H4 (cell line): ENCODE measurements at places on chromosomes 5 and 9. TPM values are rescaled to one million over a fixed set of nuclear protein-coding genes. Genes with fewer than 3 reads are reported as not detected.

The IFNA2 gene
- total RNA-seq = not detected in 2 replicates

The SLC25A2 gene
- not detected in 2 replicates for total RNA-seq

The SOX30 gene
- not detected in 2 replicates for total RNA-seq

The SLC36A1 gene
- total RNA-seq = 9.4 and 10.0 TPM in 2 replicates

The RFX3 gene
- 0.60 and 2.1 TPM in 2 replicates for total RNA-seq

The NR2F1-AS1 gene
- 5.2 and 10.4 TPM in 2 replicates for total RNA-seq

The CFAP90 gene
- not detected in 2 replicates for total RNA-seq

The ANXA1 gene
- 659 and 754 TPM in 2 replicates for total RNA-seq

The PCDHAC2 gene
- 1.5 and 1.8 TPM in 2 replicates for total RNA-seq

The SIT1 gene
- total RNA-seq = not detected in 2 replicates

- no peak for DNase-seq
Observed at GRCh38 chr5:158741296-158741695, 358.4 kb downstream of the EBF1 start.

DNA sequence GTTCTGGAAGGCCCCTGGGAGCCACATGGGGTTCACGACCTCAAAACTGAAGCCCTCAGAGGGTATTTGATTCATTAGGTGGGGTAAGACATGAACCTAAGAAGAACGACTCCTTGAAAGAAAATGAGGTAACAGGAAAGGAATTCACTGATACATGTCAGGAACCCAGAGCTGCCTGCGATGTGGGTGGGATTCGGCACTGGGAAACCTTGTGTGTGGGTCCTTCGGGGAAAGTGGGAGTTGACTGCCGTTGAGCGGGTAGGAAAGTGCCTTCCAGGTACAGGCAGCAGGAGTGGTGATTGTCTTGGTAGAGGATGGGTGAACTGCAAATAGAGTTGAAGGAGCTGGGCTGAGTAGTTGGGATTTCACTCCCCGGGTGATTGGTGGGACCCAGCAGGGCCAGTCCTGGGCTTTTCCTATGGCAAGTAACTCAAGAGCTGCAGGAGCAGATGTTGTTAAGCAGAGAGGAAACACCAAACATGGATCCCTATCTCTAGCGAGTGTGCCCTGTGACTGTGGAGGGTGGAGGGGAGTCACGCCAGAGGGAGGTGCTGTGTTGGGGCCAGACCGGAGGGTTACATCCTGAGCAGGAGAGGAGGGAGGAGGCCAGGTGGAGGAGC, 30.8 kb downstream of the ANKRD33B start:
- DNase-seq = no peak

DNA sequence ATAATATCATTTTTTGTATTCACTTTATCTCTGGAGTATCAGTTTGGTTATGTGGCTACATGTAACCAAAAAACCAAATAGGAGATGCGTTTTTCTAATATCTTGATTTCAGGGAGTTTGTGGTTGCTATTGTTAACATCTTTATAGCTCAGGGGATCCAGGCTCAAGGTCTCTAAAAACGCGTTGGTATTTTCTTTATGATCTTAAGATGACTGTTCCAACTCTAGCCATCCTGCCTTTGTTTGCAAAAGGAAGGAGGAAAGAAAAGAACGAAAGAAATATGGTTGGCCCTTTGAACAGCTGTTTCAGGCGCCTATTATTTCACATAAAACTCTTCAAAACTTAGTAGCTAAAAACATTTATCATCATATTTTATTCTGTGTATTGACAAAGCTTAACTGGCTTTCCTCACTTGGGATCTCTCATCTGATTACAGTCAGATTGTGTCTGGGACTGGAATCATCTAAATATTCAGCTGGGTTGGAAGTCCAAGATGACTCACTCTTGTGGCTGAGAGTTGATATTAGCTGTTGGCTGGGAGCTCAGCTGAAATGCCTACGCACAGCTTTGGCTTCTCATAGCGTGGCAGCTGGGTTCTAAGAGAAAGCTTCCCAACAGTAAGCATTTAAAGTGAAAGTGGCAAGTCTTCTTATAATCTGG, 60.1 kb downstream of the FAM174A start:
- DNase-seq = peak; percentile 97

DNA sequence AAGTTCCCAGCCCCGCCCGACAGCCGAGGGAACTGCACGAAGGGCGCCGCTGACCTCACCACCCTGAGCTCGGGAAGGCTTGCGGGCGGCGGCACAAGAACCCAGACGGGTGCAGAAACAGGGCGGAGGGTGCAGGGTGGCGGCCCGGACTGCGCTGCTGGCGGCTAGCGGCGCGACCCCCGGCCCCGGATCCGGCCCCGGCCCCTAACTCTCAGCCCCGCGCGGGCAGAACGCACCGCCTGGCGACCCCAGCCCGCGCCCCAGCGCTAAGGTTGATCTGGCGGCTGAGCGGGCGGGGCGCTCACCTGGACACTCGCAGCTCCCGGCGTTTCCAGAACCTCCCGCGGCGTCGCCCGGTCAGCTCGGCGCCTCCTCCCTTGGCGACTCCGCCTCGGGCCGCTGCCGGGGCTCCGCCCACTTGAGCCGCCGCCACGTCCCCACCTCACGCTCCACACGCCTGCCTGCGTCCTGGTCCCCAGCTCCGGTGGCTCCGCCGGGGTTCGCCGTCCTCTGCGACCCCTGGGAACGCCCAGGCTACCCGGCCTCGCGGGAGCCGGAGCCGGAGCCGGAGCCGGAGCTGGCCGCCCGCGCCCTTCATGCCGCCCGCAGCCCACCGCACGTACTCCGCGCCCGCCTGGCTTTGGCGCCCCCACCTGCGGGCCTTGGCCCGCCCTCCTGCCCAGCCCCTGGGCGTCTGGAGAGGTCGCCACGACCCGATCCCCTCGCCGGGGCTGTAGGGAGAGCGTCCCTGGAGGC, at the start of gene P4HA2:
P4HA2 (minus strand) TSS at position 369 of the 756 bp plus-strand sequence. CDS start 9,227 bp downstream, outside the sequence.
- DNase-seq = peak; percentile 64

DNA sequence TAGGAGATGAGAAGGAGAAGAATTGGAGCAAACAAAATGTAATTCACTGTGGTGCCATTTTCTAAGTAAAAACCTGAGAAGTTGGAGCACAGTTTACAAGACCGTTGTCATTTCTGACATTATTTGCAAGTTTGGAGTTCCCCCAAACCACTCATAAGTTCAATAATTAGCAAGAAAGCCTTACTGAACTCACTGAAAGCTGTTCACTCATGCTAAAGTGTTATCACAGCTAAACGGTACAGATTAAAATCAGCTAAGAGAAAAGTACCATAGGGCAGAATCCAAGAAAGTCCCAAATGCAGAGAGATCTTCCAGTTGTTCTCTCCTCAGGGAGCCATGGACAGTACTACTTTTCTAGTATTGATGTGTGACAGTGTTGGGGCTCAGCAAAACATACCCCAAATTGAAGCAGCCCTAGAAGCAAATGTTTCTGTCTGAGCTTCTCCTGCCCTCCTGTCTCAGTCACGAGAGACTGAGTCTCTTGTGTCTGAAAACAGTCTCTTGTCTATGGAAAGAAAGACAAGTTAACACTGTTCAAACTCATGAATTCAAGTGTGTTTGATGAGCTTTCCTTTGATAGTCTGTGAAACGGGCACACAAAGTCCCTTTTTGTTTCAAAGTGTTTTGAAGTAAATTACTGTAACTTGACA, 221.2 kb downstream of the GABRG2 start:
- DNase-seq = no peak

DNA sequence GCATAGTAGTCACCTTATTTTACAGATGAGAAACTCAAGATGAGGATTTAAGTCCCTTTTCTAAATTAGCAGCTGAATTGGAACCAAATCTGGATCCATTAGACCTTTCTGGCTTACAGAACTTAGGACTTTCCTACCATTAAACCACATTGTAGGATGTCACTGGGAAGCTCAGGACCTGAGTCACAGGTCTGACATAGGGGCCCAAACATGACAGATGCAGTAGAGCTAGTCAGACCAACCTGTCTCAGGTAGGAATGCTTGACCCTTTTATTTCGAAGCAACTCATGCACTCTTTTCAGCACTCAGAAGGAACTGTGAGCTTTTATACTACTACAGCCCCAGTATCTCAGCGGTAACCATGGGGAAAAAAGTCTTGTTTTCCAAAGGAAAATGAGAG, 2.6 kb downstream of the RAB24 start:
- DNase-seq = no peak

- DNase-seq = no peak
Observed at GRCh38 chr5:132782101-132782500, 5.1 kb upstream of the SEPTIN8 start.

- DNase-seq = no peak
Observed at GRCh38 chr5:166768536-166768935, 1522.9 kb upstream of the WWC1 start.

DNA sequence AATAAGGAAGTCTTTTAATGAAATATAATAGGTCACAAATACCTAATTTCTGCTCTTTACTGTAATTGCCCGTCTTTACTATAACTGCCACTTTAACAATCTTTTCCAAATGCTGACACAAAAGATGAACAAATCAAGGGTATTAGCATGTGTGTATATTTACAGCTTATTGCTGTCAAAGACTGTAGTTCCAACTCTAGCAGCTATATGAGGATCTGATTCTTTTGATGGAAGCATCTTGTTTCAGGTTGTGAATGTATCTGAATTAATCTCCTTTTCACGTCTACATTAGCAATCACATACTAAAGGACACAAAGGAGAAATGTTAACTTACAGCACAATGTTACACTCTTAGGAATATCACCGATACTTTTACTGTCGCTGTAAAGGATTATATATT, 27.9 kb downstream of the RFX3 start:
- no peak for DNase-seq

DNA sequence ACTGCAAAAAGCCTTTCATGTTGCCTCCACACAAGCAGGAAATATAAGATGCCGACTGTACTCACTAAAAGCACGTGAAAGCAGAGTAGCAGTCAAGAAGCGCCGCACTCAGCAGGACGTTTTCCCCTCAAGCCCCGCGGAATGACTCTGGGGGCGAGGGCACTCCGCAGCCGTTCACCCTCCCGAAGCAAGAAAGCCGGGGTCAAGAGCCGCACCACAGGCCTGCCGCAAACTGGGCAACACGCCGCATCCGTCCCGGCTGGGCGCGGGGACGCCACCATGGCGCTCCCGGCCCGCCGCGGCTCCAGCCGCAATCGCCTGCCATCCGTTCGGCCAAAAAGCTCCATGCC, 364 bp downstream of the RPS6 start:
- DNase-seq = no peak

- DNase-seq = no peak
Observed at GRCh38 chr5:7871653-7872052, 2.7 kb downstream of the MTRR start.

GRCh38 chr5:12292610-12293204, 388.5 kb upstream of the CTNND2 start:
- peak; percentile 52 for DNase-seq

- DNase-seq = no peak
Observed at GRCh38 chr9:131467214-131467935, 35.3 kb upstream of the POMT1 start.

DNA sequence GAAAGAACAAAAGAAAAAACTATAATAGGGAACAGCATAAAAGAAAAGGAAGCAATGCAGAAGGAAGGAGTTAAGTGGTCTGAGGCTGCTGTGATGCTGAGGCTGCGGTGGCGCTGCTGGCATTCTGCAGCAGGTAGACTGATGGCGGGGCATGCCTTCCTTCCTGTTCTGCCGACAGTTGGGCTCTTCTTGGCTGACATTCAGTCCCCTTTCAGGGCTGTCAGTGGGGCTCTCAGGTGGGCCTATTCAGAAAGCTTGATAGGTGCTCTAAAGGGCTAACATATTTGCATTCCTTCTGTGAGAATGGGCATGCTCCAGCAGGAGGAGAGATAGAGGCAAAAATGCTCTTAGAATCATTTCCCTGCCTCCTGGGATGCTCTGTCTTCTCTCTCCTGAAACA, 5.1 kb upstream of the CLINT1 start:
- no peak for DNase-seq

DNA sequence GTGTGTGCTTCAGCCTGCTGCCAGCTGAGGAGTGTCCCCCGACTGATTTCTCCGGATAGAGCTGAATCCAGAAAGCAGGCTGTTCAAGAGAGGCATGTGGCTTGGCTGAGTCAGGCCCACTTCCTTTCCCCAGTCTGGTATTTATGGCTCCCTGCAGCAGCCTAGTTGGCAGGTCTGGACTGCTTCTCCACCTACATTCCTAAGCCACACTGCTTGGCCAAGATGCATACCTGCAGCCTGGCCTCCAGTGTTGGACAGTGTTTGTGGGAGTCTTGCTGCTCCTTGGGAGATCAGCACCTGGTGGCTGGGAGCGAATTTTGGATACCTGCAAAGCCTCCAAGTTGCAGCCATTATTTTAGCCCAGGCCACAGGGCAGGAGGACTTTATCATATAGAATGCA, 670.8 kb downstream of the ACTL7B start:
- DNase-seq = peak; percentile 32

DNA sequence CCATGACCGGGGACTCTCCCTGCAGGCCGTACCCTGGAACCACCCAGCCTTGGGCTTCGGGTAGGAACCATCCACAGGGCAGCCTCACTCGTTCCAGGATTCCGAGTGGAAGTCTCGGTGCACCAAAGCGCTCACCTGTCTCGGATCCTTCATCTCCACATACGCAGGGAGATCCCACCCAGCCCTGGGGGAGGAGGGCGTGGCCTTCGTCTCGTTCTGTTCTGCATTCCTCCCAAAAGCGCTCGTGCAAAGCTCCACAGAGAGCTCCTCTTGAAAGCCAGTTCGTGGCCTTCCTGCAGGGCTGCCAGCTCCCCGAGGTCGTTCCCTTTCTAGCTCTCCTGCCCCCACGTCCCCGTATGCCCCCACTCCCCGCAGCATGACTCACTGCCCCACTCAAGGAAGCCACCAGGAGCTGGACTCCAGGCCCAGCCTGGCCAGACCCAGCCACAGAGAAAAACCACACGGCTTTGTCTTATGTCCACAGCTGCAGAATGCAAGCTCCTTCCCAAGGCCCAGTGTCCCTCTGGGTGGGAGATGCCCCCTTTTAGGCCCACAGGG, 65.0 kb upstream of the SARDH start:
- DNase-seq = no peak

GRCh38 chr9:122248448-122248865, 16.2 kb downstream of the RBM18 start:
- DNase-seq = no peak

DNA sequence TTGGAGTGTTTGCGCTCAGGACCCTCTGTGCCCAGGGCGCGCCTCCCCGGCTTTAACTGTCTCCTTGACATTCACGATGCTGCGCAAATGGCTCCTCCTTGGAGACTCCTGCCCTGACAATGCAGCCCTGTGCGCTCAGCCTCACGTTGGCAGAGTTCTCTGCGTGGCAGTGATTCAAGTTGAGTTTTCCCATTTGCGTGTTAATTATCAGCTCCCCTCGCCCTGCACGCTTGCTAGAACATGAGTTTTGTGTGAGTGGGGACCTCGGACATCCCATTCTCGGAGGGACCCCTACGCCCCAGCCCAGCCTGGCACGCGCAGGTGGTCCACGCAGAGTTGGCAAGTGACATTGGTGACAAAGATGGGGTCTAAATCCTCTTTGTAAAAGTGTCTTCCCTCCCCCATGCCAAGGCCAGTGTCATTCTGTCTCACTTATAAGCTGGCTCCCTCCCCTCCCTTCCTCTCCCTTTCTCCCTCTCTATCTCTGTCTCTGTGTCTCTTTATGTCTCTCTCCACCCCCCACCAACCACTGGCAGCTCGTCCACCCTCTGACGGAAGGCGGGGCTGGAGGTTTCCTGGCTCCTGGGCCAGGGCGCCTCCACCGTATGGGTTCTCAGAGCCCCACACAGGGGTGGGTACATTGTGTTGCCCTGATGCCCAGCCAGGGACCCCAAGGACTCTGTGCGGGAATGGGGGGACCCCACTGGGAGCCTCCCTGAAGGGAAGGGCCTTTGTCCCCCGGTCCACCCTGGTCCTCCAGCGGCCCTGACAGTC, 169.3 kb downstream of the OLFM1 start:
- DNase-seq = no peak
